ENCODE measurements at places on chromosomes 1 and 21.

DNA sequence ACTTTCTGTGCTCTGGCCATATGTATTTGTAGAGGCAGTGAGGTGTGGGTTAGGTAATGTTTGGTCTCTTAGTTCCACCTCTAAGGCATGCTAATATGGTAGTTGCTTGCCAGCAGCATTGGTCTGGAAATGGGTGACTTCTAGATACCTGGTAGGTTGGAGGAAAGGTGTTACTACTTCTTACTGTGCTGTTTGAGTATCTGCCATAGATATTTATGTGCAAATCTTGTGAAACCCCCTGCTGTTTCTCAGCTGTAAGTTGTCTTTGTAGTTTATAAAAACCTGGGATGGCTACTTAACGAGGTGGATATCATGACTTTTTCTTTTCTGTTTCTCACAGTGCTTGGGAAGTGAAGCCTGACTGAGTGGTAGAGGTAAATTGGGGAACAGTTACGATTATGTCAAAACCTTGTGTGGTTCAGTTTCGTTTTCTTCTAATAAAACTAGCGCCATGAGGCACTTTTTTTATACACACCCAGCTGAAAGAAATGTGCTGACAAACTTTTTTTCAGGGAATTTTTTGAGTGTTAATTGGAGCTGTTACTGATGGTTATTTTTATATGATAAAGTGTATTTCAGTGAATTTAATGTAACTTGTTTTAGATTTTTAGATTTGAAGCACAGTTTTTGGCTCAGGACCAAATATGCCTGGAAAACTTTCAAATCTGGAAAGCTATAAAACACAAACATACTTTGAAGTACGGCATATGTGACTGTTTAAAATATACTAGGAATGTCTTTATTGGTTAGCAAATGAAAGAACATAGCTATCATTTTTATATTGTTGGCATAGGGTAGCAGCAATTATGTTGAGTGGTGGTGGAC is 42.1 kb downstream of the CAMSAP2 start:
- DNase-seq, result no peak

DNA sequence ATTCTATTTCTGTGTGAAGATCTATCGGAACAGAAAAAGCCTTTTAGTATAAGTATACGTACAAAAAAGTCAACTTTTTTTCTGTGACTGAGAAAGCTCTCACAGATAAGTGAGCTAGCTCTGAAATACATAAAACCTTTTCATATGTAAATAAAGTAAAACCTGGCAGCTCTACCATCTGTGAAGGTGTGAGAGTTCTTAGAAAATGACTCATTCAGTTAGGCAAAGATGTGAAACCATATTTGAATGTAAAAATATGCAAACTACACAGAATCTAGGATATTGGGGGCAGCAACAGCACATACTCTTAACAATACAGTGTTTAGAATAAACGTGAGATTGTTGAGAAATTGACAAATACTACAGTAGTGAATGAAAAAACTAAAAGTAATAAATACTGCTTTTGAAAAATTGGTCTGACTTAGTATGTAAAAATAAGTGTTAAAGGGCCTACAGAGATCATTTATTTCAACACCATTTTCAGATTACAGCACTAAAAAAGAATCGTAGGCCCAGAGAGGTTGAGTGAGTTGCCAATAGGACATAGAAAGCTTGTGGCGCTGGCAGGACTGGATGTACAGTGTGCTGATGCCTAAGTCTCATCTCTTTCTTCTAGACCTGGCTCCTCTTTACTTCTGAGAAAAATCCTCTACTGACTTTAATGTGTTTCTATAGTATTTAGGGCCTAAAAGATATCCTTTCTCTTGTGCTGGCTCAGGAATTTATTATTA is 19.8 kb downstream of the ATP6V1G3 start:
- no peak for DNase-seq

DNA sequence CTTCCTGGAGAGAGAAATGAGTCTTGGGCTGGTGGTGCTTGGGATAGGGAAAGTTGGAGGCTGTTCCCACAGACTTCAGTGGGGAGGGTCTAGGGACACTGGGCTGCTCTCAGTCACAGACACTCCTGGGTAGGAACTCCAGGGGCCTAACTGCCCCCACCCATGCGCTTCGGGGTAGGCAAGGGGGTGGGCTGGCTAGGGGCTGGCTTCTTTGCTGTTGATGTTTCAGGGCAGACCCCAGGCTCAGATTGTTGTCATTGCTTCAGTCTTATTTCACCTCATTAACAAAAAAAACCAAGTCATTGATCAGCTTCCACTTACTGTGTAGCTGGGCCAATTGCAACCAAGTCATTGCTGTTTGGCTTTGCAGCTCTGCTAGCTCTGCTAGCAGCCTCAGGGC is 160.1 kb upstream of the CSF3R start:
- DNase-seq, result no peak

DNA sequence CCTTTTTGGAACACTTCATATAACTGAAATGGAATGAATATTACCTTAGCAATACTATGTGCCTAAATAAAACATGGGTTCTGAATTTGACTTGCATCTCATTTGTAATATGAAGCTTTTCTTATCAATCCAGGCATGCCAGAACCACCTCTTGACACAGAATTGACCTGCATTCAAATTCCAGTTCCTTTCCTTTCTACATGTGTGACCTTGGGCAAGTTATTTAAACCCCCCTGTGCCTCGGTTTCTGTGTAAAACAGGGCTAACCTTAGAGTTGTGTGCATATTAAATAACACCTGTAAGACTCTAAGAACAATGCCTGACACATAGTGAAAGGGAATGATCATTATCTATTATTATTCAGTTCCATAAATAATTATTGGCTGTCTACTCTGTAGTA is 2.0 kb upstream of the NOS1AP start:
- DNase-seq, result no peak

DNA sequence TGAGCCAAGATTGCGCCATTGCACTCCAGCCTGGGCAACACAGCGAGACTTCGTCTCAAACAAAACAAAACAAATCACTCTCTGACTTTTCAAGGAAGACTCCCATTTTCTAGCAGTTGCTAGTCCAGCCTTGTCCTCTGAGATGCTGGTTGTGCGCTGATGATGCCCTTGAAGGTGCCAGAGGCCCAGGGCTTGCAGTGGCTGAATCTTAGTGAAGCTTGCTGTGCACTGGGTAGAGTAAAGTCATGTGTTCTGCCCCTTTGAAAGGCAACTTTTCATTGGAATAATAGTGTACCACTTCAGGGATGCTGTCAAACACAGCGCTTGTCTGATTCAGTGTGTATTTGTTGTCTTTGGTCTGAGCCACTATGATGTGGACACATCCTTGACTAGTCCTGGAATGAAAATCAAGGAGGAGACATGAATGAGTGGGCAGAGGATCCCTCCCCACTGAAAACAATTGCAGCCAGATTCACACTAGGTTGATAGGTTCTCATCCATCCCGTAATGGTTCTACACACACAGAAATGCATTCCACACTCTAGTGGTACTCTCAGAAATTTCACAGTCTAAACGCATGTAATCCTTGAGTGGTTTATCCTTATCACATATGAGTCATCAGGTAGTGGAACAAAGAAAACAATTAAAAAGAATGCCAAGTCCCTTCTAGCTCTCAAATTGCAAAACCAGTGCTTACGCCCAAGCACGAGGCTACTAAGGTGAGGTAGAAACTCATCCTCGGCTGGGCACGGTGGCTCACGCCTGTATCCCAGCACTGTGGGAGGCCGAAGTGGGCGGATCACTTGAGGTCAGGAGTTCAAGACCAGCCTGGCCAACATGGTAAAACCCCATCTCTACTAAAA is 17.8 kb upstream of the TDRD10 start:
- DNase-seq, result no peak

DNA sequence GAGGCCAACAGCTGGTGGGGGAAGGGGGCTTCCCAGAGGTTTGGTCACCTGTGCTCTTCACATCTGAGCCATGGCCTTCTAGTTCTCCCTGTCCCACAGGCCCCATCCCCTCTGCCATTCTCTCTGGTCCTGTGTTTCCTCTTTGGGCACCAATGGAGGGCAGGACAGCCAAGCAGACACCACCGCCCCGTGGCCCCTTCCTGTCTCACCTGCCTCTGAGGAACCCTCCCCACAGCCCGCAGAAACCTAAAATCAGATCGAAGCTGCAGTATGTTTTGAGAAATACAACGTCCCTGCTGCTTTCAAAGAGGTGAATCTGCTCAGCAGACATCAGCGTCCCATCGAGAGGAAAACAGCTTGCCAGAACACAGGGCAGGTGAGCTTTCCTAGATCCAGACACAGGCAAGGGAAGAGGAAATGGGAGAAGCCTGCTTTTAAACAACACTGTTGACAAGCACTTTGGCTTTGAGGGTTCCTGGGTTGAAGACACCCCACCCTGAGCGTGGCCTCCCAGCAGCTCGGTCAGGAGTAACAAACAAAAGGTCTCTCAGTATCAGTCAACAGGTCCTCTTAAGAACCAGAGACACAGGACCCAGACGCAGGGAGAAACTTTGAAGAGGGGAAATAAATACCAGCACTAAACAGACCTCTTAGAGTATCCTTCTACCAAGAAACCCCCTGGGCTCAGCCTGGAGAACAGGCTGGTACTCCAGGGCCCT is 2.3 kb downstream of the PANK4 start:
- no peak for DNase-seq

- DNase-seq, result no peak
Measured at GRCh38 chr21:33894736-33895288, 20.8 kb downstream of the ATP5PO start.
